ENCODE measurements at places on chromosomes 12 and 14.

DNA sequence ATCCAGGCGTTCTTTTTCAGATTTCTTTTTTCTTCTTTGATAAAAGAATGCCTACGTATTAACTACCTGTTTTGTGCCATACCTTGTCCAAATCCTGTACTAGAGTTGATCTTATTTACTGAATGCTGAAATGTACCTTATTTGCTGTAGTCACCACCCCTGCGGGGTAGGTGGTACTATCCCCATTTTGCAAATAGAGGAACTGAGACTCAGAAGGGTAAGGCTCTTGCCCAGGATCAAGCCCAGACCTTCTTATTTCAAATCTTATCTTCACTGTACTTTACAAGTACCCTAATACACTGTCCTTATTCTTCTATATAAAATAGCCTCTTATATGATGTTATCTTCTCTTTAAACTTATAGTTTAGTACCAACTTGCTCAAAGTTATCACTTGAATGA lies 206.5 kb downstream of the SLC41A2 start:
- DNase-seq = no peak

DNA sequence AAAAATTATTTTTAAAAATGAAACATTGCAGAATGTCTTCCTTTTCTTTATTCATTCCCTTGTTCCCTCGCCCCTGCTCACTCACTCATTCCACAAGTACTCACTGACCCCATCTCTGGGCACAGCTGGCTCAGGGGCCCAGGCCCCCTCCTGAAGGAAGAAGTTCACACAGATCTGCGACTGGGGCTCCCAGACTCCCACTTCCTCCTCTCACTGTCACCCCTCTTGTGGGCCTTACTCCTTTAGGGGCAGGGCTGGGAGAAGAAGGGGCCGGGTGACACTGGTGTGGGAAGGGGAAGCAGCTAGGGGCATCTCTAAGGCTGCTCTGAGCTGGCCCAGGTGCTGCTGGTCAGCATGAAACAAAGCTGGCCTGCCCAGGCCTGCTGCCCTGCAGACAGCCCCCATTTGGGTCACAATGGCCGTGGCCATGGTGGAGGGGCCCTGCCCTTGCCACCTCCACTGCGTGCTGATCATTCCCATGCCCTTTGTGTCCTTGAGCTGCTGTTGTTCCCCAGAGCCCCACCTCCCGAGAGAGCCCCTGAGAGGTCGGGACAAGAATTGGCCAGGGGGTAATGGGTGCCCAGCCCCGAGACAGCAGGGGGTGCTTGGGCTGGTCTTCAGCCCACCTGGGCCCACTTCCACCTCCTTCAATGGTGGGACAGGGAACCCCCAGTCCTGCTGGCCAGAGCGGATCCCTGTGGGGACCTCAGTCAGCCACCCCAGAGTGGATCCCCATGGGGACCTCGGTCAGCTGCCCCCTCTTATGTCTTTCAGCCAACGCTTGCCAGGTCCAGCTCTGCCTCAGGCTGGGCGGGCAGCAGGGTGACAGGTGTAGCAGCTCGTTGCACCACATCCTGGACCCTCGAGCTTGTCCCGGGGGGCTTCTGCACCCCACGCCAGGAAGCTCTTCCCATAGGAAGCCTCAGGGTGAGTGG lies 212.4 kb upstream of the C14orf180 start:
- no peak for DNase-seq

- no peak for DNase-seq
Measured at GRCh38 chr14:90184571-90185266, 71.6 kb upstream of the PSMC1 start.

- no peak for DNase-seq
Measured at GRCh38 chr12:122048151-122048550, 26.5 kb downstream of the BCL7A start.

DNA sequence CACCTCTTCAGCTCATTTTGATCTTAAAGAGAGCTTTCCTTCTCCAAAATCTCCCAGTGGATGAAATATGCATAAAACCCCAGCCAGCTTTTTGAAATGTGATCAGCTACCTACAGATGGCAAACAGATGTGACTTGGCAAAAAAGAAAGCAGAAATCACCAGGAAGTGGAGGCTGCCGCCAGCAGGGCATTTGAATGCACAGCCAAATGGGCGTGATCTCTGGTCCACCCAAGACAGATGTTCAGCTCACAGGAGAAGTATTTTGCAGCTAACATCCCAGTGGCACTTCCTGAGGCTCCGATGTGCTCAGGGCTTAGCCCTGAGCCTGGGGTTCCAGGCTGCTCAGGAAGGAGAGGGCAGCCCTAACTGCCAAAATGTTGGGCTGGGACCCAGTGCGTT lies 78.3 kb downstream of the LGMN start:
- DNase-seq = peak; percentile 74

GRCh38 chr14:86203843-86204242 lies 673.9 kb downstream of the FLRT2 start:
- no peak for DNase-seq

- DNase-seq = no peak
Measured at GRCh38 chr12:108667349-108667748, 33.7 kb upstream of the SELPLG start.

GRCh38 chr14:23539248-23540140 lies 12.1 kb downstream of the ZFHX2 start:
- no peak for DNase-seq

GRCh38 chr14:76779221-76780057 lies 18.2 kb downstream of the VASH1 start:
- DNase-seq = no peak

- no peak for DNase-seq
Measured at GRCh38 chr14:99722741-99723140, 38.6 kb downstream of the CYP46A1 start.

GRCh38 chr12:30016540-30017055 lies 232.9 kb upstream of the TMTC1 start:
- no peak for DNase-seq

GRCh38 chr12:74900232-74900631 lies 309.4 kb downstream of the KCNC2 start:
- no peak for DNase-seq

- DNase-seq = no peak
Measured at GRCh38 chr12:109591041-109591440, 17.4 kb downstream of the MVK start.

DNA sequence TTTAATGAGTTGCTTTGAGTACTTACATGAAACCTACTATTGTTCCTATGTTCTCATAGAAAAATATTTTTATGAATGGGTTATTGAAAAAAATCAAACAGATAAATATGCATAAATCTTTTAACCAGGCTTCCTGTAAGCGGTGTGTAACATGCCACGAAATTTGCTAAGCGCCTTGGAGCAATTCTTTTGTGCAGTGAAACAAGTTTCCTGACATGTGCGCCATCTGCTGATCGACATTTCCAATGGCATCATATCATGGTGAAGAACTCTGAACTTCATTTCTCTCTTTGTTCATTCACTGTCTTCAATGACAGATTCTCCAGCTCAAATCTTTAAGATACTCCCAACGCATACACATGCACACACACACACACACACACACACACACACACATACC lies 145.6 kb upstream of the NAV3 start:
- DNase-seq = peak; percentile 62

DNA sequence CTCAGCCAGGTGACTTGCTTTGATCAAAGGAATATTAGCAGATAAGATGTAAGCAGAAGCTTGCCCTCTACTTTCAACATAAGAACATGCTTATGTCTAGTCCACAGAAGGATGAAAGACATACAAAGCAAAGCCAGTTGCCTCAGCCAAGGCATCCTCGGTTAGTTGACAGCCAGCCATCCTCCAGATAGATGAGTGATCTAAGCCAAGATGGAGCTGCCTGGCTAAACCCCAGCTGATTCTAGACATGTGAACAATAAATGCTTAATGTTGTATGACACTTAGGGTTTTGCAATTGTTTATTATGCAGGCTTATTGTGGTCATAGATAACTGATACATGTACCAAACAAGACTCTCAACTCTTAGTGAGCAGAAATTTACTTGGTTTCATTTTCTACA lies 157.6 kb upstream of the TMTC2 start:
- DNase-seq = no peak

DNA sequence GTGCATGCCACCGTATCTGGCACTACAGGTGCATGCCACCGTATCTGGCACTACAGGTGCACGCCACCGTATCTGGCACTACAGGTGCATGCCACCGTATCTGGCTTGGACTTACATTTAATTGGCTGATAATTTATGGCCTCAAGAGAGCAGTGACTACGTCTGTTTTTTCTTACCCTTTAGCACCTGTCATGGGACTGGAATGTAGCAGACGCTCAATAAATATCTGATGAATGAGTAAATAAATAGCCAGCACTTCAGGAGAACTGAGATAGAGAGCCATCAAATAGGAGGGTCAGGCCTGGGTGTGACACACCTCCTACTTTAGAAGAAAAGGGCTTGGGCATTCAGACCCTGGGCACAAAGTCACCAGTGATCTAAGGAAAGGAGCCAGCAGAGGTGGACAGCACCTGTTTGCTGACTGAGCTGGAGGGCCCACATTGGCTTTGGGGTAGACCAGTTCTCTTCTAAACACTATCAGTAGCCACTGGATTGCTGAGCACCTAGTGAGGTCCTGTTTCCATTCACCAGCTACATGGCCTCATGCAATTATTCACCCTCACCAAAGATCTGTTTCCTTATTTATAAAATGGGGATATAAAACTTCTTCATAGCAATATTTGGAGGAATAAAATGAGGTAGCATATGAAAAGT lies 50.1 kb downstream of the RFX4 start:
- DNase-seq = no peak

DNA sequence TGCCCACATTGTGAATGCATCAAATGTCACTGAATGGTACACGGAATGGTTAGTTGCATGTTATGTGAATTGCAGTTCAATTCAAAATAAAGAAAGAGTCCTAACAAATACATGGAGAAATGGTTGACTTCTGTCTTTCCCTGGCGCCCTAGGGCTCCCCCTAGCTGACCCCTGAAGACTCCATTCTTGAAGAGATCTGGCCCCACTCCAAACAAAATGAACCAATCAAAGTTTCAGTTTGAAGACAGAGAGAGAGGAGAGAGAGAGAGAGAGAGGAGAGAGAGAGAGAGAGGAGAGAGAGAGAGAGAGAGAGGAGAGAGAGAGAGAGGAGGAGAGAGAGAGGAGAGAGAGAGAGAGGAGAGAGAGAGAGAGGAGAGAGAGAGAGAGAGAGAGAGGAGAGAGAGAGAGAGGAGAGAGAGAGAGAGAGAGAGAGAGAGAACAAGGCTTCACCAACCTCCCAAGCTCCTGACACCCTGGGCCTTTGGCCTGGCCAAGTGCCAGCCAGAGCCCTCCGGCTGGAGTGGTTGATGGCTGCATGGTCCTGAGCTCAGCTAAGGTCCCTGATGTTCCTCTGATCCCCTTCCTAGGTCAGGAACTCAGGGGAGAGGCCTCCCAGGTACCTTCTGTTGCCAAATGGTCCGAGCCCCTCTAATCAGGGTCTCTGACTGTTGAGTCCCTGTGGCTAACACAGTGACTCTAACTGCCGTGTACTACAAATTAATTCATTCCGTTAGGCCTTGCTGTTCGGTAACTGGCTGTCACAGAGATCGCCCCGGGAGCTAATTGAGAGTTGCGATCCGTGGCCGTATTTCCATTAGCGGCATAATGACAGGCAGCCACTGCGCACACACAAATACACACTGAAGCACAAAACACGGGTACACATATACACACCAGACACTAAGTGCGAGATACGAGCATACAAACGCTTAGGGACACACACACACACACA lies 188.8 kb downstream of the ESRRB start:
- no peak for DNase-seq

- DNase-seq = no peak
Measured at GRCh38 chr12:114767906-114768722, 84.1 kb upstream of the TBX3 start.

DNA sequence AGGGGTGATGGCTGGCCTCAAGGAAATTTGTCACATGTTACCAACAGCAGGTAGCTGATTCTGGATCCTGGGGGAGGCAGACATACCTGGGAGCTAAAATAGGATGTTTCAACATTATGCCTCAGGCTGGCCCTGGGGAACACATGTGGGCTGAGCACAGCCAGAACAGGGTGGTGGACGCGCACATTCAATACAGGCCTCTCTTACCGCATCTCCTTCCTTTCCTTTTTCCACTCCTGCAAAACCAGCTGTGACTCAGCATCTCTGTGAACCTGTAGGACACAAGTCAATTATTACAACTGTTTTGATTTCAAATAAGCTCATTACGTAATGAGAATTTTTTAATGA lies 61.0 kb downstream of the NT5DC3 start:
- no peak for DNase-seq

GRCh38 chr12:59408431-59408830 lies 187.4 kb upstream of the SLC16A7 start:
- no peak for DNase-seq

DNA sequence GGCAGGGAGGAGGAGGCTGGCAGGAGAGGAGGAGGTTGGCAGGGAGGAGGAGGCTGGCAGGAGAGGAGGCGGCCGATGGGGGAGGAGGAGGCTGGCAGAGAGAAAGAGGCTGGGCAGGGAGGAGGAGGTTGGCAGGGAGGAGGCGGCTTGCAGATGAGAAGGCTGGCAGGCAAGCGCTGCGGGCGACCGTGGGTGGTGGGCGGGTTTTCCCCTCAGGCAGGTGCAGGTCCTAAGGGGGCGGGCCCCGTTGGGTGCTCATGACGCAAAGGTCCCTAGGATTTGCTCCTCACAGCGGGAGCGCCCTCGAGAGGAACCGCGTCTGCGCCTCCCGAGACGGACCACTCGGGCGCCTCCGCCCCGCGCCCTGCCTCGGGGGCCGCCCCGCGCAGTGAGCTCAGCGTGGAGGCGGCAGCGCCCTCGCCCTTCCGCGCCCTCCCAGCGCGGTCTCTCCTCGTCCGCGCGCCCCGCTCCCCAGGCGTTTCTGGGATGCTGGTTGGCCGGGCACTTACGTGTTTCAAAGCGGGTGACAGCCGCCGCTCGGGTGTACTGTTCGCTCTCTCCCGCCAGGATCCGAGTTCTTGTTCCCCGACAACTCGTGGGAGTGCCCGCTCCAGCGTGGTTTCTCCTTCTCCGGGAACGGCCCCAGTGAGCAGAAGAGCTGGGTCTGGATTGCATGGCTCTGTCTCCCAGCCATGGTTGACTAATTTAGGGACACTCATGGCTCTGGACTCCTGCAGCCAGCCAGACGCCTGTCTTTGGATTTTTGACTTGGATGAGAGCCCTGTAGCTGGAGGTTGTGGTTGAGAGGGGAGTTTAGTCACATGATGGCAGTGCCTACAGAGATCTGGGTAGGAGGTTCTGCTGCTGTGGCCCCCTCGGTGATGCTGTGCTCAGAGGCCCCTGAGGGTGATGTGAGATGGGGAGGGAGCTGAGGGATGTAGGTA lies 64.1 kb upstream of the PPP4R3A start:
- DNase-seq = no peak

- DNase-seq = no peak
Measured at GRCh38 chr12:73902260-73902659, 635.4 kb upstream of the ATXN7L3B start.
